DMS 273 treated with DMSO at 0.1 percent for 48 hours (cell line): ENCODE measurements at places on chromosomes 4 and X.
A peak's percentile ranks its signal among the peaks of the same experiment; 100 is the strongest.

- DNase-seq, result no peak
Measured at GRCh38 chrX:153610836-153611213, 11.9 kb upstream of the CCNQ start.

GRCh38 chr4:6425336-6425735 is 47.1 kb downstream of the PPP2R2C start:
- DNase-seq, result no peak

DNA sequence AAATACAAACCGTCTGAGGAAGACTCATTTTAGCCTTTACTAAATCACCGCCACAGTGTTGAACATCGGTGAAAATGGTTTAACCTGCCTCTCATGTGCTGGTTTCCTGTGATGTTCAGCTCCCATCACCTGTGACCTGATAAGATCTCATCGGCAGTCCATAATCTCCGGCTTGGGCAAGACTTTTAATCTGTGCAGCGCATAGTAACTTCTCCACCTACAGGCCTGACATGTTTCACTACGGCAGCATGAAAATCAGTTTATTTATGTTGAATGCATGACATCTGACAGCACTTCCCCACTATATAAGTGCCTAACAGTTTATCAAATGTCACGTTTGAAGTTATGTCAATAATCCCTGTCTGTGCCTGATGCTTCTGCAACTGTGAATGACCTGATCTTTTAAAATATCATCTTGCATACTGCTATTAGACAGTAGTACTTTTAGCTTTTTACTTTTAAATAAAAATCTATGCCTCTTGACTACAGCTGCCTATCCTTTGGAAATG is 1919.8 kb upstream of the AGA start:
- no peak for DNase-seq

DNA sequence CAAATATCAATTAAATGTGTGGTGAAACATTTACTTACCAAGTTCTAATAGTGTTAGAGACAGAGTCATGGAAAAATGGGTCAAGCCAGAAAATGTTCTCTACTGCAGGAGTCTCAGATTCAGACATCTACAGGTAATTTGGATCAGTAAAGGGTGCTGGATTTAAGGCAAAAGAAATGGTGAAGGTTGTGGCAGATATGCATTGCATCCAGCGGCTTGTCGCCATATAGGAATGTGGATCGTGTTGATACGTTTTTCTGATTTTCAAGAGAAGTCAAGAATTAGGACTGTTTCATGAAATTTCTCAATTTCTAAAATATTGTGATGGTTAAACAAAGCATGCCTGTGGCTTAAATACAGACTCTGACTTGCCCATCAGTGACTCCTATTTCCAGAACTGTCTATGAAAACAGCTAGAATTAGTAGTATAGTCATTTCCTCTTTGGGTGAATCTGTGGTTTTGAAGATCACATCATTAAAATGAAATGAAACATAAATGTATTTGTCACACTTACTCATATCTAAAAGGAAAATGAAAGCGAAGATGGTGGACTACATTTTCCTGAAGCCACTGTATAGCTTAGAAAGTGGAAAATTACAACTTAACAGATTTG is 110.1 kb upstream of the VEGFC start:
- no peak for DNase-seq

- DNase-seq, result peak; percentile 84
Measured at GRCh38 chr4:82780752-82781231, 17.8 kb downstream of the SCD5 start.

- no peak for DNase-seq
Measured at GRCh38 chr4:85784348-85784747, 309.4 kb downstream of the ARHGAP24 start.

DNA sequence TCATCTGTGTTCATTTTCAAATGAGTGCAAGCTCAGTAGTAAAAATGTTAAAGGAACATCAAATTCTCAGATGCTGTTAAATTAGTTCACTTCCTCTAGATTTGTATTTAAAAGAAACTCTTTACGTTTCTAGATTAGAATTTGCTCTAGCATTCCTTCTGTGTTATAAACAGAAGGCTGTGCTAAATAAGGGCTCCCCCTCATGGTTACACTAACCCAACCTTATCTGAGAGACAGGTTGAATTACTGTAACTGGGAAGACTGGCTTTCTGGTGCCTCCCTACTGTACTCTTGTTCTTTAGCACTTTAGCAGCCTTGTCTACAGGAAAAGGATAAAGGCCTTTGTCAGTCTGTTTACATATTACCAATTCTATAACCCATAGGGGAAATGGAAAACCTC is 56.8 kb downstream of the RXFP1 start:
- no peak for DNase-seq

- no peak for DNase-seq
Measured at GRCh38 chr4:121307445-121308327, 73.1 kb downstream of the QRFPR start.

GRCh38 chr4:134567461-134567860 is 365.9 kb upstream of the PABPC4L start:
- DNase-seq, result no peak

DNA sequence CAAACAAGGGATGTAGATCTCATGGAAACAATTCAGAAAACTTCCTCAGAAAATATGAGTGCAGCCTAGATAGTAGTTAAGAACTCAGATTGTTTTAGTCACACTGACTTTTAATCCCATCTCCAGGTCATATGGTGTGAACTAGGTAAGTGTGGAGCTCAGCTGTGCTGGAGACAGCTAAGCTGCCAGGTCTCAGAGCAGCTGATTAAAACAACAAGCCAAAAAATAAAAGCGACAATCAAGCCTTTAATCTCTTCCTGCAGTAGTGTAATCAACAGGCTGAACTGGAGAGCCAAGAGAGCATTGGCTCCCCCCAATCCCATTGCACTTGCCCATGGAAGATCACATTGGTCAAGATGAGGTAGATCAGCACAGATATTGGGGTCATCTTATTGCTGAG is 98.3 kb upstream of the ATOH1 start:
- no peak for DNase-seq

- no peak for DNase-seq
Measured at GRCh38 chrX:145003443-145003842, 243.9 kb upstream of the SPANXN1 start.

DNA sequence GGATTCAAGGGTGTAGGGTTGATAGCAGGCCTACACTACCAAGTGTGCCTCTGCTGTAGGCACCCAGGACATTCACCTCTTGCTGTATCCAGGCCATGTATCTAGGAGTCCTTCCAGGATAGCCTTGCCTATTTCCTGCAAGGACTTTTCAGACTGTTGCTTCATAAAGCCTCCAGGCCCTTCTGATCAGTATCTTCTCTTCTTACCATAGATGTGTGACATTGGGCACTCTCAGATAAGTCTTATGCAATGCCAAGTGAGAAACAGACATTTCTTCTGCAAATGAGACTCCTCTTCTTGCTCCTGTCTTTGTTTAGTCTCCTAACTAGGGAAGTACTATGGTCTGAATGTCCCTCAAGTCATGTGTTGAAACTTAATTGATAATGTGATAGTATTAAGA is 386.8 kb downstream of the ANKRD50 start:
- no peak for DNase-seq

GRCh38 chr4:113209652-113210320 is 160.3 kb downstream of the ANK2 start:
- no peak for DNase-seq

GRCh38 chr4:67475155-67475554 is 70.1 kb downstream of the CENPC start:
- DNase-seq, result no peak

DNA sequence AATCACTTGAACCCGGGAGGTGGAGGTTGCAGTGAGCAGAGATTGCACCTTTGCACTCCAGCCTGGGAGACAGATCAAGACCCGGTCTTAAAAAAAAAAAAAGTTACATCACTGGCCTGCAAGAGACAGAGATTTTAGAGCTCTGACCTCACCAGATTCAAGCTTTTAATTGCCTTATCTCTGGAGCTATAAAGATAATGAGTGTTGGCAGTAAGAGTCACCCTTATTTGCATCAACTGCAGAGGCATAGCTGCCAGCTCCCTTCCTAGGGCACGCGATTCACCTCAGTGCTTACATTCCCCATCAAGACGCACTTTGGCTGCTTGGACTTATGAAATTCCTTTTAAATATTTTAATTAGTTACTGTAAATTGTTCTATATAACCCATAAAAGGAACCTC is 12.5 kb upstream of the SPATA4 start:
- DNase-seq, result peak; percentile 18

DNA sequence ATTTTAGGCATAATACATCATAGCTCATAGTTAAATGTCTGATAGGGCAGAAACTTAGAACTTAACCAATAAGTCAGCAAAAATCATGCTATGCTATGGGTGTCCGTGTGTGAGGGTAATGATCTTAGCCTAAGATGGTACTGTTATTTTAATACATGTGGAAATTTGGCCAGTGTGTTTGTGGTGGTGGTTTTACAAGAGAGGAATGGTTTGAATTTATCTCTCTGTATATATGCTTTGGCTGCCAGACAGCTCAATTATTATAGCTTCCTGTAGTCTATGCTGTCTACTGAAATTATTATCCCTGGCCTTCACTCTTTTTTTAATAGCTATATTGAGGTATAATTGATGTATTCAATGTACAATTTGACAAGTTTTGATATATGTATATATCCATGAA is 21.3 kb downstream of the ZNF330 start:
- DNase-seq, result no peak

DNA sequence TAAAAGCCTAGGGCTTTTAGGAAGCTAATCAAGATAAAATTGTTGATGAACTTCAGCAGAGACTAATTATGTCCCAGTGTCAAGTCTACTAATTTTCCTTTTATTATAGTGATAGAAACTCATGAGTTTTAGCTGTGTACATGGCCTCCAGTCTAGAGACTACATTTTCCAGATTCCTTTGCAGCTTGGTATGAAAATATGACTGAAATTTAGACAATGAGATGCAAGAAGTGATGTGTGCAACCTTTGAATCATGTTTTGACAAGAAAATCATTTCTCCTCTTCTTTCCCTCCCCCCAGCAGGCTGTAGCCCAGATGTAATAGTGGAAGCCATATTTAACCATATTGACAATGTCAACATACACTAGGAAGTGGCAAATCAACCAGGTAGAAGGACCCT is 30.3 kb upstream of the IL13RA2 start:
- no peak for DNase-seq

- DNase-seq, result peak; percentile 34
Measured at GRCh38 chrX:39336671-39337311, 535.5 kb downstream of the MID1IP1 start.

- DNase-seq, result no peak
Measured at GRCh38 chr4:53987761-53988171, 76.6 kb downstream of the CHIC2 start.
